ENCODE measurements at places on chromosomes 16 and 17.

GRCh38 chr17:35081638-35082037 is 18.1 kb upstream of the RFFL start:
- no peak for DNase-seq

GRCh38 chr16:86800894-86801293 is 222.5 kb downstream of the FOXL1 start:
- no peak for DNase-seq

DNA sequence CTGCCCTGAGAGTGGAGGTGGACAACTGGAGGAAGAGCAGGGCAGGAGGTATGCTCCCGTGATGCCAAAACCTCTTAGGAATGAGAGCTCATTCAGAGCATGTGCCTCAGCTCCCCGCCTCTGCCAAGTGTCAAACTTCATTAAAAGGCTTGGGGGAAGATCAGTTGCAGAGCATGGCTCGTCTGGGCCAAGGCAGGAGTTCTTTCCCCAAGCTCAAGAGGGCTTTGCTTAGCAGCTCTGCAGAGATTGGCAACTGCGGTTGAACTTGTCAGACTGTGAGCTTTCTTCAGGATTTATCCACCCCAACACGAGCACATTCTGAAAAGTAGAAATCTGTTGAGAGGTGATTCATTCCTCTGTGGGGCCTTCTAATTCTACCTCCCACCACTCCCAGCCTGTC is 248.1 kb downstream of the HS3ST3A1 start:
- no peak for DNase-seq

DNA sequence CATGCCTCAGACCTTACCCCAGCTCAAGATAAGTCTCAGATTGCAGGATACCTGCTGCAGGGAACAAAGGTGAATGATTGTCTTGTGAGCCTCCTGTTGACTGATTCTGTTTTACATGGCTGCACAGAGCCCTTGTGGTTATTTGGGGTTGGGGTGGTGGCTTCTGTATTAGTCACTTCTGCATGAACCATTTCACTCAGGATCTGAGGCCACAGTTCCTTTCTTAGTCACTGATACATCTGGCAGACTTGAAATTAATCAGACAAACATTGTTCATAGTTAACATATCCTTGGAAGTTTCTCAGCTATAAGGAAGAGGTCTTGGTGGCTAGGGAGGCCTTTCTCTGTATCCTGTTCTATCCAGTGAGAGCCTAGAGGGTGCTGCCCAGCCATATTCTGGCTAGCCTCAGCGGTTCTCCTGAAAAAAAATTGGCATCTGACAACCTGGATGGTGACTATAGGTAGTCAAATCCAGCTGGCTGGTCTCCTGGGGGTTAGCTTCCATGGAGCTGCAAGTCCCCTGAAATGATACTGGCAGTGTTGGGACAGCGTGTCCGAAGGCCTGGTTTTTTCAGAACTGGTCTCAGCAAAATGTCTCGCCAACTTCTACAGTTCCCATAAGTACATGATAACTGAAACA is 8.4 kb upstream of the PLK1 start:
- DNase-seq = peak; percentile 56

- DNase-seq = no peak
Observed at GRCh38 chr16:17024514-17024913, 446.2 kb downstream of the XYLT1 start.

GRCh38 chr16:11334831-11335404 is 10.3 kb upstream of the RMI2 start:
- DNase-seq = no peak

GRCh38 chr17:71899317-71899716 is 221.5 kb upstream of the SOX9 start:
- no peak for DNase-seq

- no peak for DNase-seq
Observed at GRCh38 chr17:4032738-4033137, 68.5 kb upstream of the ATP2A3 start.

DNA sequence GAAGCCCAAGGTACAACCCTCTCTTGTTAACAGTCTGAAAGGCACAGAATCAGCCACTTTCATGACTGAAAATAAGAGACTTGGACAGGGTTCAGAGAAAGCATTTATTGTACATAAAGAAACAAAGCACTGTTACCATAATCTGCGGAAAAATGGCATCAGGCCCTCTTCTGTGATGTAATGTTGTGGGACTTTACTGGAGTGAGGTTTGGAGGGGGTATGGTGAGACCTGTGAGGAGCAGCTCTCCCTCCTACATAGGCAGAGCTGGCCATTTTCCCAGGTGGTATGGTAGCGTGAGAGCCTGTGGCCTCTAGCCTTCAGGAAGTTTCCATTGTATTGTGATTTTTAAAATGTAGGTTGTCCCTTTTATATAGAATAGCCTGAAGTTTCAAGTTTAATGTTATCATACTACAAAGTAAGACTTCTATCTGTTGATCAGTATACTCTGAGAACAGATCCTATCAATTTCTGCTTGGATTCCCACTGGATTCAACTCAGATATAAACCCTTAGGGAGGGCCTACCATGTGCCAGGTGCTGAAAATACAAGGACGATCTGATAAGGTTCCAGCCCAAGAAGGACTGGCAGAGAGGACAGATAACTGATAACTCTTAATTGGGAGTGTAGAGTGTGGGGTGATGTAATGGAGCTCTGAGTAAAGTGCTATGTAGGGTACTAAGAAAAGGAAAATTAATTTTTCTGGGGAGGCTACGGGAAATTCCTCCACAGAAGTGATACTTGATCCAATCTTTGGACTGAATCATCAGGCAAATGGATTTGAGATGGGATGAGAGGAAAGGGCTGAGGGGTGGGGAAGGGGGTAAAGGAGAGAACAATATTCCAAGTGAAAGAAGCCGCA is 4.1 kb upstream of the YPEL2 start:
- no peak for DNase-seq

GRCh38 chr17:31604936-31605335 is 213.5 kb downstream of the RAB11FIP4 start:
- no peak for DNase-seq

- DNase-seq = no peak
Observed at GRCh38 chr17:34639706-34640425, 60.5 kb downstream of the TMEM132E start.

DNA sequence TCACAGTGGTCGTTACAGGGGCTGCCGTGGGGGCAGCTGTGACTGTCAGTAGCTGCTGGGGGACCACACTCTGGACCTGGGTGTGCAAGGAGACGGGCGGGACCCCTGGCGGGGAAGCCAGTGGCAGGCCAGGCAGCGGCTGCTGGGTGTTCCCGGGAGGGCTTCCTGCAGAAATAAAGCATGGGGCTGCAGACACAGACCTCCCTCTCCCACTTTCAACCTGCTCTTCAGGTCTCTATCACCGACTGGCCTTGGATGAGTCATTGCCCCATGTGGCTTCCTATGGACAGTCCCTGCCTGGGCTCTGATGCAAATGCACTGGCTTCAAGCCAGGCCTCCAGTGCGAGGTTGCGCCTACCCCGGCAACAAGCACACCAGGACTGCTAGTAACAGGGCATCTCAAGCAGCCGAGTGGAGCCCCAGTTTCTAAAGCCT is 17.2 kb downstream of the SREBF1 start:
- DNase-seq = no peak

- DNase-seq = no peak
Observed at GRCh38 chr16:46929378-46930332, 43.8 kb downstream of the DNAJA2 start.

GRCh38 chr16:3198334-3199072 is 10.5 kb downstream of the OR1F1 start:
- no peak for DNase-seq

DNA sequence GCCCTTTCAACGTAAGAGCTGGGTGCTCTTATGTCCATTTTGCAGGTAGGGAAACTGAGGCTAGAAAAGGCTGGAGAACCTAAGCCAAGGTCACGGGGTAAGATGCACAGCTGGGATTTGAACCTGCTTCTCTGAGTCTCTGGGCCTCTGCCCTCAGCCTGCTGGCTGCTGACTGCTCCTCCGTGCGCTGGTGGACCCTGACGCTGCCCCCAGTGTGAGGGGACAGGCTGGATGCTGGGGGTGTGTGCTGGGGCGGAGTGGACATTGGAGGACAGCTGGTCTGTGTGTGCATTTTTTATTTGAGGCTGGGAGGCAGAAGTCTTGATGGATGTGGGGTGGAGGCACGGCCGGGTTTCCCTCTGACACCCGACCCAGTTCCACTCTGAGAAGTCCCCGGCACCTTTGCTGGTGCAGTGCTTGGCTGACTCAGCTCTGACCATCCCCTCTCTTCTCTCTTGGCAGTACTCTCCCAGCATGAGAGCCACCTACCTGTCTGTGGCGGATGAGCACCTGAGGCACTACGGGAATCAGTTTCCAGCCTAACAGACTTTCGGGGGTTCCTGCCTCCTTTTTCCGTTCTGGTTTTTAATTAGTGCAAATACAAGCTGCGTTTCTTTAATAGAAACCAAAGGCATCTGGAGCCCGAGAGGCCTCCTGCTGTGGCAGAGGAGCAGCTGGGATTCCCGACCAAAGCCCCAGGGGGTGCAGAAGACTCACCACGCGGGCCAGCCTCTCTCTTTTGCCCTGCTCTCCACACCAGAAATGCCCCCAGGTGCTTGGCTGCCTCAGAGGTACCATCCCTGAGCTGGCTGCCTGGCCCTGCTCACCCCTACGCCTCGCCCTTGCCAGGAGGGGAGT is 14.1 kb upstream of the DNAI2 start:
- DNase-seq = no peak

Measured in fibroblast of skin of left biceps (primary cell).